MCF 10A (cell line): ENCODE measurements at places on chromosomes 7 and 10. TPM values are rescaled to one million over a fixed set of nuclear protein-coding genes. Genes with fewer than 3 reads are reported as not detected.

- no peak for DNase-seq
Measured at GRCh38 chr10:129655007-129655678, 188.1 kb downstream of the MGMT start.

DNA sequence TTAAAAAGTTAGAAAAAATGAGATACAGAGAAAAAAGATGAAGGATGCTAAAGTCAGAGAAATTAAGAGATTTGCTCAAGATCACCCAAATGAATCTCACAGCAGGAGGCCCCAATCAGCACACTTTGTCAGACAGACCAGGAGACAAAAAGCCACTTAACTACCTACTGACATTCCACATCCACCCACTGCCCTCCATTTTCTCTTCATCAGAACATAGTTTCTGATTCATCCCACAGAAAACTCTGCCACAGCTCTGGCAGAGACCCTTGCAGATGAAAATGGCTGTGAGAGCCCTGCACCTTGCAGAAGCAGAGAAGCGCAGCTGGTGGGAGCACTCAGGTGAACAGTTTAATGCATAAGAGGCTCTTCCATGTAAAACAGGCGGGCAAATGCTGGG is 26.6 kb downstream of the DGKI start:
- no peak for DNase-seq

- no peak for DNase-seq
Measured at GRCh38 chr7:149884541-149884940, 10.8 kb downstream of the ATP6V0E2 start.

SGCE gene
- total RNA-seq, result 39.4 and 48.9 TPM in 2 replicates

- DNase-seq, result peak; percentile 47
Measured at GRCh38 chr10:53839440-53840039, 961.5 kb downstream of the PCDH15 start.

- no peak for DNase-seq
Measured at GRCh38 chr10:45545150-45545549, 127.4 kb downstream of the ZFAND4 start.

DNA sequence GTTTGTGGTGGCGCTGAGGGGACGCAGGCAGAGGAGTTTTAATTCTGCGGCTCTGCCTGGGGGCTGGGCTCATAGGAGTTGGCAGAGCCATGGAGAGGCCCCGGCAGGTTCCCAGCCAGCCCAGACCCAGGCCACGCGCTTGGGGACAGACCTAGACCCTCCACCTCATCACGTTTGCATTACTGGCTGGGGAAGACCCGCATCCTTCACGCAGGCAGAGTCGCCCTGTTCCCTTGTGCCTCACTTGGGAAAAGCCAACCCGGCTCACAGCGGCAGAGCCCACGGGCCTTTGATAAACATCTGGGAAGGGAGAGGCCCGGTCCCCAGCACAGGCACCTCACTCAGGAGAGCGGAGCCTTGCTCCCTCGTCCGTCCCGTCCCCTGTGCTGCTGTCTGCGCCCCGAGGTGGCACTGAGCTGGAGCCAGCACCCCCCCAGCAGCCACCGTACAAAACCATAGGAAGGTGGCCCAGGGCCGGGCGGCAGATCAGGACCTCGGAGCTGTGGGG is 112.8 kb downstream of the CYTH3 start:
- no peak for DNase-seq

SH3PXD2A gene
- total RNA-seq, result 13.2 and 15.0 TPM in 2 replicates

GRCh38 chr10:48242171-48242904 is 32.2 kb downstream of the FRMPD2 start:
- no peak for DNase-seq

LRMDA gene
- not detected in 2 replicates for total RNA-seq

ANKRD30A gene
- total RNA-seq, result not detected in 2 replicates

DNA sequence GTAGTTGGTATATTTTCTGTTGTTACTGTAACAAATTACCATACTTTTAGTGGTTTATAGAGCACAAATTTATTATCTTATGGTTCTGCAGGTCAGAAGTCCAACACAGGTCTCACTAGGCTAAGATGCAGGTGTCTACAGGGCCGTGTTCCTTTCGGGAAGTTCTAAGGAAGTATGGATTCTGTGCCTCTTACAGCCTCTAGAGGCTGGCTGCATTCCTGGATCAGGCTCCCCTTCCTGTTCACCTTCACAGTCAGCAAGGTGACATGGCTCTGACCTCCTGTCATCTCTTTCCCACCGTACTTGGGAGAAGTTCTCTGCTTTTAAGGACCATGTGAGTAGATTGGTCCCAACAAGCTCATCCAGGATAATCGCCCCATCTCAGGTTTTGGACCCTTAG is 37.3 kb downstream of the BMPR1A start:
- no peak for DNase-seq

GRCh38 chr10:51663086-51663485 is 36.3 kb downstream of the CSTF2T start:
- DNase-seq, result no peak

LRRD1 gene
- not detected in 2 replicates for total RNA-seq

ZNF282 gene
- total RNA-seq, result 43.9 and 46.4 TPM in 2 replicates

DNA sequence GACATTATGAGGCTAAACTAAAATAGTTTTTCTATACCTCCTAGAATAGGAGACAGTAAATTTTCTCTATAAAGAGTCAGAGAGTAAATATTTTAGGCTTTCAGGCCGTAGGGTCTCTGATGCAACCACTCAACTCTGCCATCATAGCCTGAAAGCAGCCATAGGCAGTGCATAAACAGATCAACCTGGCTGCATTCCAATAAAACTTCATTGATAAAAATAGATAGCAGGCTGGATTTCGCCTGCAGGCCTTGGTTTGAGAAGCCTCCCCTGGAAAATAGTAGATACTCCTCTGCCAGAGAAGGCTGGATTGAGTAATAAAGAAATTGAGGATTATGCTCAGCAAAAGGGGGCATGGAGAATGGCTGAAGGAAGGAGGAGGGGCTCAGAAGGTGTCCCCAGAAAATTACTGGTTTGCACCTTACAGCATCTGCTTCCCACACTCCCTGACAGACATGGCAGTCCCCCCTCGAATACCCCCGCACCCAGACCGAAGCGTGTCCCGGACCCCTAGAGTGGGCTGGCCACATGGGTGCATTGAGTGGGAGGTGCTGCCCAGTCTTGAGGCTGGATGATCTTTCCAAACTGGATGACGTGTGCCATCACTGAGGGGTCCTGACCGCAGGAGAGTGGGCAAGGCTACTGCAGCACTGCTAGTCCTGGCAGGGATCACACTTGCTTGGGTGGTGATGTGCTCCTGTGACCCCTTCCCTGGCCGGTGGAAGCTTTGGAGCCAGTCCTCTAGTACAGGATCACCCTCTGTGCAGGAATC is 126.6 kb downstream of the PTPN20 start:
- no peak for DNase-seq

- DNase-seq, result no peak
Measured at GRCh38 chr7:152574892-152575548, 100.9 kb downstream of the XRCC2 start.

DNA sequence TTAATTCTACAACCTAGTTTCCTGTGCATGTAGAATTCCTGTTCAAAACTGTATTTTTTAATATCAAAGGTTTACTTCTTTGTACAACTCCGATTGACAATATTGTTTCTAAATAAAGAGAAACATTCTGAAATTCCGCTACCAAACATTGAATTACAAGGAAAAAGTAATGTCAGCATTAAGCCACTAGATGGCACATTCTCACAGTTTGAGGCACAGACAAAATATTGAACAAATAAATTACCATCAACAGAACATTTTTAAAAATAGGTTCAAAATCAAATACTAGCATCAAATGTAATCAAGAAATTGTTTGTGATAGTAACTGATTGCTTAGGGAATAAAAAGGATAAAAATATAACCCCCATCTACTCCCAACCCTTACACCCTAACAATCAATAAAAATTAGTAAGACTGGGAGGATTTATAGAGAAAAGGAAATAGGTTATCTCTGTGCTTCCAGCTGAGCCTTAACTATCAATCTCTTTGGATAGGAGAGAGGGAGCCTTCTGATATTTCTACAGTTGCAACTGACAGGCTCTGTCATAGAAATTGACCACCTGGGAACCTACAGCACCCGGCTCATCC is 86.6 kb upstream of the C7orf33 start:
- DNase-seq, result peak; percentile 42

GRCh38 chr10:43124094-43124521 is 14.1 kb upstream of the CSGALNACT2 start:
- DNase-seq, result no peak
